ENCODE measurements at places on chromosomes 4 and X.

DNA sequence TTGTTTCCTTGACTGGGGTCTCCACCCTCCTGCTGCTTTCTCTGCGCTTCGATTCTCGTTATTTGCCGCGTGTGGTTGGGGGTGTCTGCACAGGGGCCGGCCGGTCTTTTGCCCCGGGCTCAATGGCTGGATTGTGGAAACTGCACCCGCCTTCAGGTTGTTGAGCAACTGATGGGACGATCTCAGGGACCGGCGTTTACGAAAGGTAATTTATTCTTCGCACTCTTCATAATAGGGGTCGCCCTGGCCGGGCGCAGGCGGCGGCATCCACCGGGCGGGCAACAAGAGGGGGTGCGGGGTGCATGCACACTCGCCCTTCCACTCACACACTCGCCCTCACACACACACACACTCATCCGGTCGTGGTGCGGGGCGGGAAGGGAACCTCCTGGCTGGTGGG, 1.4 kb downstream of the ADGRL3 start:
- no peak for DNase-seq

GRCh38 chr4:176011529-176011928, 54.1 kb upstream of the WDR17 start:
- no peak for DNase-seq

- no peak for DNase-seq
Observed at GRCh38 chr4:87025023-87025613, 90.3 kb downstream of the AFF1 start.

DNA sequence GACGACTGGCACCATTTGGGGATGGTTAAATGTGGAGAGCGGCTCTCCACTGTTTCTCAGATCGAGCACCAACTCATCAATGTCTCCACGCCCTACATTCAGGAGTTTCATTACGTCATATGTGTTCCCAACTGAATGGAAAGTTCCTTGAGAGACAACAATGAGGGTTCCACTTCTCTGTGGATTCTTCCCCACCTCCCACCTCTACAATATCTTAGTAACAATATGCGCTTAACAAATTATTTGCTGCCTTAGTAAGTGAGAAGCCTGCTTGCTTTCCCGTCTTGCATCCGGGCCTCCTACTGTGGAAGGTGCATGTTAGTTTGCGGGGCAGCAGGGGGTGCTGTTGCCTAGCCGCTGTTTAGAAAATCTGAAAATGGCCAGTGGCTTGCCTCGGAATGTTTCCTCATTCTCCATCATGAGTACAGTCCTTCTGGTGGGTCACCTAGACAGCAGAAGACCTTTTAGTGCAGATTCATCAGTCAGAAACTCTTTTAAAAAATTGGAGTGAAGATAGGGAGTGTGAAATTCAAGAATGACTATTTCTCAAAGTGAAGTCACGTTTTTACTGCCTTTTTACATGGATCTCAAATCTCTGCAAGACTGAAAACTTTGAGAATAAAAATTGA, 55.7 kb downstream of the PHOX2B start:
- no peak for DNase-seq

DNA sequence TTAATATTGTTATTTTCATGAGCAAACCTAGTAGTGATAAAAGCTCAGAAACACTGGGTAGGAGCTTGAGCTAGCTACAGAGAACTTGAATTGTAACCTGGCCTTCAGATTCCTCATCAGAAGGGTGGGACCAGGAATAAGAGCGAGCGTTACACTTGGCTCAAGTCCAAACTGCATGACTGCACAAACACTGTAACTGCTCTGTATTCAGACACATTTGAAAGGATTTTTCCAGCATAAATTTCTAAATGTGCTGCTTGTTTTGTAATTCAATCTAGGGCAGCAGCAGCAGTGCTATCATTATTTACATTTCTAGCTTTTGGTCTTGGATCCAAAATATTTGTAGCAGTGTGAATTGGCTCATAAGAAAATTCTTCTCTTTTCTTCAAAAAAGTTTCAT, 133.0 kb upstream of the TMLHE start:
- DNase-seq = no peak

GRCh38 chrX:136867096-136867491, 13.4 kb downstream of the RBMX start:
- DNase-seq = no peak

GRCh38 chrX:155682834-155683233, 70.1 kb upstream of the TMLHE start:
- no peak for DNase-seq

GRCh38 chrX:31070057-31070468, 1.8 kb downstream of the FTHL17 start:
- no peak for DNase-seq

DNA sequence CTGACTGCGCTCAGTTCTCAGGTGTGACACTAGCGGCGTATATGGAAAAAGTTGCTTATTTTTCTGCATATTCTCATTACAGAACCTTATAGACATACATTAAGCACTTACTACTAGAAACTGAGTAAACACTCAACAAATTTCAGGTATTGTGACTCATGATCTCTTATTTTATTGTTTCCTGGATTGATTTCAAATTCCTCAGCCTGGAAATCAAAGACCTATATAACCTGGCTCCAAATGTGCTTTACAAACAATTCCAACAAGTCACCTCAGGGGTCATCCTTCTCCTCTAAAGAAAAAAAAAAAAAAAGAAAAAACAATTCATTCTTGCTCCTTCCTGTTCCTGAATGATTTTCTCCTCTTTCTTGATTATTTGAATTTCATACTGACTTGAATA, 152.3 kb downstream of the ADAM29 start:
- DNase-seq = no peak

DNA sequence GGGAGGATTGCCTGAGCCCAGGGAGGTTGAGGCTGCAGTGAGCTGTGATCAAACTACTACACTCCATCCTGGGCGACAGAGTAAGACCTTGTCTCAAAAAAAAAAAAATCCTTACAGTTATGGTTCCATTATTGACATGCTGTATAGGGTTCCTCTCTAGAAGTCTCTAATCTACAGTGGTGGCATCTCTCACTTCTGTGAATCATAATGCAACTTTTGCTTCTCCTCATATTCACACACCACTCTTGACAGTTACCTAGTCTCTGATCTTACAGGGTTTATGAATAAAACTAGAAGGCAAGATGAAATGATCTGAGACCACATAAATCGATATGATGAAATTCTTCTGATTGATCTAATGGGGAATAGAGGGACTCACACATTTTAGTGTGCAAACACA, 40.6 kb downstream of the DOCK11 start:
- DNase-seq = no peak

GRCh38 chrX:140815868-140816267, 106.3 kb downstream of the LINC00632 start:
- DNase-seq = no peak

DNA sequence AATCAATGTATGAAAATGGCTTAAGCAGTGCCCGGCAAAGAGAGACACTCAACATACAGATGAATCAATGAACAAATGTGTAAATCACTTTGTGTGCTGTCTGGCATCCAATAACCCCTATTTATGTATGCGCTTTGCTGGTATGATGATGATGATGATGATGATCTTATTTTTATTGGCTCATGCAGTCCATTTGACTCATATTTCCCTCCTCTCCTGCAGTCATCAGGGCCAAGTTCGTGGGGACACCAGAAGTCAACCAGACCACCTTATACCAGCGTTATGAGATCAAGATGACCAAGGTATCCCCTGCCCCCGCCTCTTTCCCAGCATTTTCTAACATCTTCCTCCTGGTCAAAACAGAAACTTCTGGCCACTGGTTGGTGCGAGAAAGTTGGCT, 2.5 kb downstream of the TIMP1 start:
- DNase-seq = no peak

GRCh38 chrX:101362116-101362515, 13.6 kb upstream of the TIMM8A start:
- DNase-seq = no peak

- DNase-seq = no peak
Observed at GRCh38 chrX:97685753-97686152, 802.0 kb downstream of the RPA4 start.

- no peak for DNase-seq
Observed at GRCh38 chr4:169902658-169903345, 123.4 kb downstream of the MFAP3L start.

Data from stimulated activated CD4-positive, alpha-beta T cell treated with anti-CD3 and anti-CD28 coated beads, Interleukin-1b, Interleukin-23, amount 100 ng/mL, for 1 hour (primary cell).